ENCODE measurements at places on chromosomes 1 and 21.

DNA sequence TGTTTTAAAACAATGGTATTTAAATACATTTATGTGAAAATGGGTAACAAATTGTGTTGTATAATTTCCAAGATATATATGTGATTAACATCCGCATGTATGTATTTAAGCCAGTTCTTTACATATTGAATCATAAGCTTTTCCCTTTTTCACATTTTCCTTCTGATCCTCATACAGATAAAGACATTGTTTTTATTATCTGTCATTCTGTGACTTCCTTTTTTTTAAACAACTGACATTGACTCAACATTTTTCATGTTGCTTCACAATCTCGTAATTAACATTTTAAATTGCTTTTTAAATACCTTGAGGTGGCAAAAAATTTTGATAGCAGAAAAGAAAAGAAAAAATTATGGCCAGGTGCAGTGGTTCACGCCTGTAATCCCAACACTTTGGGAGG lies 1.4 kb downstream of the STXBP3 start:
- no peak for DNase-seq

DNA sequence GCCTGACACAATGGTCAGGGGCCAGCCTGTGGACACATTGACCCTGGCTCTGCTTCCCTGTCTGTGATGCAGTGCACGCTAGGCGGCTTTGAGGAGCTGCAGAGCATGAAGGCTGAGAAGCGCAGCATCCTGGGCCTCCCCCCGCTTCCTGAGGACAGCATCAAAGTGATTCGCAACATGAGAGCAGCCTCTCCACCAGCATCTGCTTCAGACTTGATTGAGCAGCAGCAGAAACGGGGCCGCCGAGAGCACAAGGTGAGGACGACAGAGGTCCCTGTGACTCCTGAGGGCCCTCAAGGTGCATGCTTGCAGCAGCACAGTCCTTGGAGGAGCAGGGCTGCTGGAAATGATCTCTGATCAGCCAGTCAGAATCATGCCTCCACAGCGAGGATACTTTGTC lies 8.6 kb downstream of the STRIP1 start:
- no peak for DNase-seq

DNA sequence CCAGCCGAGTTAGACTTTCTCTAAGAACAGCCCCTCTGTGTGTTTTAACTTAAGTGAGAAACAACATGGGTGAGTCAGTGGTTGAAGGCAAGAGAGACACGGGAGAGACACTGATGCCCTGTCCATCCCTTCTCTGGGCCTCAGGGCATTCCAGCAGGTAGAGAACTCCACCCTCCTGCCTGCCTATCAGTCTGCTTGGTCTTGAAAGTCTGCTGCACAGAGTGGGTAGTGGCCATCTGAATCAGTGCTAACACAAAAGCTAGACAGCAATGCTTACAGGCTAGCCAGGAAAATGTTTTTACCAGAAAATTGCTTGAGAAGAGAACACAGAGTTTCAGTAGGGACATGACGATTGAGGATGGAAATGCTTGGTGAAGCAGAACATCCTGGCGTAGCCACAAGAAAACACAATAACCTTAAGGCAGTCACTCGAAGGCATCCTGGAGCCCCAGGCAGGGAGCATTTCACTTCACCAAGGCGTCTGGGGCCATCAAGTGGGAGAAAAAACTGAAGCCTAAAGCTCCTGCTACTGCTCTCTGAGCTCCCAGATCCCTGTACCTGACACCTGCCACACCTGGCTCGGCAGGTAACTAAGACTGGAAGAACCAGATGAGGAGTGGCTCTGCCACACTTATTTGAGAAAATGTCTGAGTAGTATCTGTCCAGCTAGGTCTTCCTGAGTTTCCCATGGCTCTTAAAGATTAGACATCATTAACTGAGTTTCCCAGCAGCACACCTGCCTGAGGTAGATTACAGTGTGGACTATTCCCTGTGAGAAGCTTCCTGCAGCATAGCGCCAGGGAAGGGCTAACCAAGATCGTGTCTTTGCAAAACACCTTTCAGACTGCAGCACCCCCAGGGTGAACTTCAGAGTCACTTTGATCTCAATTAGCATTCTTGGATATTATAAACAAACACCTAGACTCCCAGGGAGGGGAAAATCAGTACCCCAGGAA lies 18.1 kb upstream of the LBR start:
- no peak for DNase-seq

GRCh38 chr1:40630488-40631223 lies 34.8 kb downstream of the RIMS3 start:
- no peak for DNase-seq

DNA sequence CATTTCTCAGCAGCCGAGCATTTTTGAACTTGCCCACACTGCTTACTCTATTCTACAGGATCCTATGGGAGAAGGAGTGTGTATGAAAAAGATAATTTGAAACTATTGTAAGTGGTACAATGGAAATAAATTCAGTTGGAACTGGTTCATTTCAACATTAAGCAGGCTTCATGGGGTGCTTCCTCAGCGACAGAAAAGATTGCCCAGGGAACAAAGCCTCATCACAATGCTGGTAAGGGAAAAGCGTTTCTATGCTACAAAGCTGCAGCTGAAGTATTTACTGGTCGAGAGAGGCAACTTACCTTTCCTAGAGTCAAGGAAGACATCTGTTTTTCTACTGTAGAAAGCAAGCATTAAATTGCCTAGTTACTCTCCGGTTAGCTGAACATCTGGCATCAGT lies 568.2 kb upstream of the ZP4 start:
- no peak for DNase-seq

GRCh38 chr1:93358293-93358692 lies 12.6 kb downstream of the DR1 start:
- no peak for DNase-seq

- no peak for DNase-seq
Observed at GRCh38 chr1:180264595-180264994, 34.5 kb downstream of the LHX4 start.

DNA sequence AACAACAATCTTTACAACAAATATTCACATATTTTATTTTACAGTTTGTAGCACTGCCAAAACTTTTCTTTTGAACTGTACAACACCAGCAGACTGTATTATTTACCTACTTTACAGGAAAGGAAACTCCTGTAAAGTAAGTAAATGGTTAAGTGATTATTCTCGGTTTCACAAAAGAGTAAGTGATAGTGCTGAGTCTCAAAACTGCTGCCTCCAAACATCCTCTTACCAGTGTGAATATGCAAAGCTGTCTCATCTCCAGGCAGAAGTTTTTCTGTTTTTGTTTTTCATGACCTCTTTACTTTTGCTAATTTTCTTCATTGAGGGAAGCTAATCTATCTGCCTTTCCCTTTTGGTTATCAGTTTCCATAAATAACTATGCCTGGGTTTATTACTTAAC lies 286.7 kb downstream of the SRGAP2C start:
- no peak for DNase-seq

- DNase-seq: peak; percentile 74
Observed at GRCh38 chr1:209937996-209938959, at the start of gene SYT14. Gene SYT14, plus strand, starts transcription at chr1:209938217. Its CDS starts 48 bp downstream, at chr1:209938265.

- DNase-seq: no peak
Observed at GRCh38 chr1:236945002-236945401, 59.2 kb downstream of the MT1HL1 start.

GRCh38 chr1:248840946-248841345 lies 2.9 kb downstream of the ZNF672 start:
- DNase-seq: no peak

GRCh38 chr1:241762713-241763339 lies 85.2 kb upstream of the EXO1 start:
- DNase-seq: no peak

DNA sequence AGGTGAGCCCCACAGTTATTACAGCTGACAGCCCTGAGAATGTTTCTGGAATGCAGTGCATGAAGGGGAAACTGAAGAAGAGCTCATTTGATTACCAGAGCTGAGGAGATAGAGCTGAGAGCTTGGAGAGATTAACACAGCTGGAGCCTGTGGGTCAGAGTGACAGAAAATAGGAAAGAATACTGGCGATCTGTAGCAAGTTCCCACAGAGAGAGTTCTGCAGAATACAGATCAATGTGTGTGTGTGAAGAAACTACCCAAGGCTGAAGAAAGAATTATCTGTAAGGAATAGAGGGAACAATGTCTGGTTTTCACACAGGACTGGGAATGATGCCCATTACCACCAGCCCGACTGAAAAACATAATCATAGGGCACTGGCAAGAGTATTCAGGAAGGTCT lies 103.6 kb upstream of the SNX7 start:
- no peak for DNase-seq

- DNase-seq: no peak
Observed at GRCh38 chr21:17930093-17930492, 110.9 kb upstream of the C21orf91 start.

GRCh38 chr1:98034505-98034904 lies 113.7 kb upstream of the DPYD start:
- DNase-seq: peak; percentile 32

GRCh38 chr1:115651391-115651790 lies 9.6 kb downstream of the VANGL1 start:
- no peak for DNase-seq

- no peak for DNase-seq
Observed at GRCh38 chr1:81430955-81431623, 369.6 kb upstream of the ADGRL2 start.

DNA sequence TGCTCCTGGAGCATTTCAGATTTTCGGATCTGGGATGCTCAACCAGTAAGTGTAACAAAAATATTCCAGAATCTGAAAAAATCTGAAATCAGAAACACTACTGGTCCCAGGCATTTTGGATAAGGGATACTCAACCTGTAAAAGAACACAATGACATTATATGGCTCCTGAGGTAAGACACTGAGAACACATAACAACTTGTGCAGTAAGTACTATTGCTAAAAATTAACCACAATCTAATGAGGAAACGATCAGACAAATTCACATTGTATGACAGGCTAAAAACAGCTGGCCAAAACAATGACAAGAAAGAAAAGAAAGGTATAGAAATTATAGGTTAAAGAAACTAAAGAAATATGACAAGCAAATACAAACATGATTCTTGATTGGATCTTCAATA lies 54.9 kb downstream of the LTN1 start:
- DNase-seq: no peak

GRCh38 chr1:66244429-66244828 lies 289.5 kb upstream of the SGIP1 start:
- DNase-seq: peak; percentile 58

GRCh38 chr1:241627453-241628259 lies 12.5 kb downstream of the CHML start:
- DNase-seq: peak; percentile 5

DNA sequence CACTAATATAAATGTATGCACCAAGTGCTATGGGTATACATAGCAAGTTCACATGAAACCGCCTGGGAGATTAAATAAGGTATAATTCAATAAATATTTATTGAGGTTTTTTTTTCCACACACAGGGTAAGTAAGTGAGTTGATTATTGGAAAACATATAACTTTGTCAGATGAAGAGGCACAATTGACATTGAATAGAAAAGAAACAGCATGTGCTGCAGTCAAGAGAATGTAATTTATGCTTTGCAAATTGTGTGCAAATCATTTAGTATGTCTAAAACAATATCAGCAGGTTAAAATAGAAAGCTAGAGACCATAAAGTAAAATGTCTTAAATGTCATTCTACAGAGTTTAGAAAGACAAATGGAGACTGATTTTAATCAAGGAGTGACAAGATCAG lies 560.0 kb downstream of the AMY1C start:
- DNase-seq: no peak

GRCh38 chr21:33962290-33962689 lies 46.7 kb upstream of the ATP5PO start:
- no peak for DNase-seq

DNA sequence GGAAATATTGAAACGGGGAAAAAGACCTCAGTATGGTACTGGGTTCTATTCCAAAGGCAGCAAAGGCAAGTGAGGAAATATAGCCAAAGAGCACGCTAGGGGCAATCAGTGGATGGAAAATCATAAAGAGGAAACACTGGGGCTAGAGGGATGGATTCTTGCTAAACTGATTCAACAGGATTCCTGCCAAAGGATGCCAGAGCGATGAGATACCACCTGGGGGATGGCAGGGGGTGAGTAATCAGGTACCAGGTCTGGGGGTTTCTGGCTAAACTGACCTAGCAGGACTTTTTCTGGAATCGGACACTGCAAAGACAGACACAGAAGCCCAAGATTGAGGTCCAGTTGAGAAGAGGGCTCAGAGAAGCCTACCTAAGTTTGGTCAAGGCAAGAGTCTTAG lies 6.7 kb downstream of the CHI3L2 start:
- DNase-seq: no peak

DNA sequence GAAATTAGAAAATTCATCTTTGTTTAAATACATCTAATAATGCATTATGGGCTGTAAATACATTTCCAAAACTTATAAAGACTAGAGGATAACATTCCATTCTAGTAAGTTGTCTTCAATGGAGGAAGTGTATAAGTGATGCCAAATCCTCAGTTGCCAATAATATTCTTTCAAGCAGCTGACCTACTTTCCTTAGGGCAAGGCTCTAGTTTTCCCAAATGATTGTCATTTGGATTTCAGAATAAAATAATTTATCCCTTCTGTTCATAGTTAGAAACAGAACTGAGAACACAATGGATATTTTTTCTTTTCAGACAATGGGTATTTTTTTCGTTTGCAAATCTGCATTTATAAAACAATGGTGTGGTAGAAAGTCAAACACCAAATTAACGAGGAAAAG lies 354.9 kb upstream of the ADAMTS5 start:
- no peak for DNase-seq

DNA sequence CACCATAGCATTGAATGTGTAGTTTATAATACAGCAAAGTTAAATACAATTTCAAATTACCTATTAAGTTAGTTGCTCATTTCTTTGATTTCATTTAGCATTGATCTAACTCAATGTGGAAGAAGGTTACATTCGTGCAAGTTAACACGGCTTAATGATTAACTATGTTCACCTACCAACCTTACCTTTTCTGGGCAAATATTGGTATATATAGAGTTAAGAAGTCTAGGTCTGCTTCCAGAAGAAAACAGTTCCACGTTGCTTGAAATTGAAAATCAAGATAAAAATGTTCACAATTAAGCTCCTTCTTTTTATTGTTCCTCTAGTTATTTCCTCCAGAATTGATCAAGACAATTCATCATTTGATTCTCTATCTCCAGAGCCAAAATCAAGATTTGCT lies at the start of gene ANGPTL3:
ANGPTL3 (plus strand) TSS at position 240 of the 400 bp plus-strand sequence; CDS start at position 287, 47 bp downstream.
- no peak for DNase-seq

DNA sequence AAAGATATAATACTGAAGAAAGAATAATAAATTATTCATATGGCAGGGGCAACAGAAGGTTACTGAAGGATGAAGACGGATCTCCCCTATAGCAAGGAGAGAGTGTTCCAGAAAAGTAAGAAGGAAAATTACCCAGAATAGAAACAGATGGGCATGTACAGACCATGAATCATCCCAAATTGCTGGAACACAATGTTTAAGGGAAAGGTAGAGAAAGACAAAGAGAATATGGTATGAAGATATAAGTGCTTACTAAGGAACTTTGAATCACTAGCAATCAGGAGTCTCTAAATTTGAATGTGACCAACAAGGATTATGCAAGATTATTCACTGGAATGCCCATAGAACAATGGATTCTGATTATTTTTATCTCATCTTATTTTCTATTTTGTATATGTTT lies 375.4 kb downstream of the COL11A1 start:
- no peak for DNase-seq

GRCh38 chr1:6960291-6960811 lies 175.1 kb downstream of the CAMTA1 start:
- peak; percentile 47 for DNase-seq

- no peak for DNase-seq
Observed at GRCh38 chr1:109263597-109264378, 14.4 kb downstream of the CELSR2 start.

GRCh38 chr1:17586172-17586964 lies 46.9 kb downstream of the ARHGEF10L start:
- no peak for DNase-seq

- DNase-seq: no peak
Observed at GRCh38 chr1:26351590-26352337, 2.2 kb downstream of the CRYBG2 start.

Data from NCI-H2171 treated with DMSO at 0.1 percent for 48 hours (cell line).